Activated T-cell treated with anti-CD3 and anti-CD28 coated beads, Interleukin-2, amount 50 U/mL, for 48 hours (primary cell): ENCODE measurements at places on chromosomes 3 and 15.
A peak's percentile ranks its signal among the peaks of the same experiment; 100 is the strongest.

DNA sequence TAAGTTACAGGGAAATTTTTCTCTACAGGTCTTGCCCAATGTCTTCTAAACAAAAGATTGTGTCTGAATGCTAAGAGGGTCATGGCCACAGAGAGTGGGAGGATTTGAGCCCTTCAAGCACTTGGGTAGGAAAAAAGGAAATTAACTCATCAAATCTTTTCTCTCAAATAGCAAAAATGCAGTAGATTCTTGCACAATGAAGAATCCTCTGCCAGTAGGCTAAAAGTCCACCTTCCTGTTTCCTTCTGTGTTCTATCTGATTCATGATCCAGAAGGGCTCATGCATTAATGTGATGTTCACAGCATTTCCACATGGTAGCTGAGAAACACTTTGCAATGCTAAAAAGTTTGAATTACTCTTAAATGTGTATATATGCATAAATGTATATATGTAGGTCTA is 177.1 kb downstream of the CD47 start:
- DNase-seq, result no peak

DNA sequence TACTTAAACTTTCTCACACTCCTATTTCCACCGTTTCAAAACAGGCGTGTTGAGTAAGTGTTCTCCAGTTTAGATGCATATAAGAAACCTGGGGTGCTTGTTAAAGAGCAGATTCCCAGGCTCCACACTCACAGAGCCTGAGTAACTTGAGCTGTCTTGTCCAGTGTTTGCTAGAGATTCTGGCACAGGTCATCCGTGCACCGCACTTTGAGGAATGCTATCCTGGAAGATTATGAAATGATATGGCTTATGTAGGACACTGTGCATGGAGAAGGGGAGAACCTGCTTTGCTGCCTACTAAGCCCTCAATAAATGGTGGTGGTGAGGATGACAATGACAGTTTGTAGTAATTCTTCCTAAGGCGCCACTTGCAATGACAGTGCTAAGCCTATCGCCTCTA is 273.7 kb downstream of the PDZRN3 start:
- DNase-seq, result no peak

DNA sequence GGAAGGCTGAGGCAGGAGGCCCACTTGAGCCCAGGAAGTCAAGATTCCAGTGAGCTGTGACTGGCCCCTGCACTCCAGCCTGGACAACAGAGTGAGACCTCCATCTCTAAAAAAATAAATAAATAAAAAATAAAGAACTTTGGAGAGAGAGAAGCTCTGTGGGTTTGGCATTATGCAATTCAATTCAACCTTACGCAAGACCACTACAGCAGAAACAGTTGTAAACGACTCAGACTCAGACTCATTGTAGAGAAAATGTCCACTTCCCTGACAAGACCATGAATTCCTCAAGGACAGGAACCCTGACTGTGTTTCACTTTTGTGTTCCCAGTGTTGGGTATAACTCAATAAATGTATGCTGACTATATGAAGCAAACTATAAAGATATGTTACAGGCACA is 90.3 kb upstream of the C3orf80 start:
- no peak for DNase-seq

DNA sequence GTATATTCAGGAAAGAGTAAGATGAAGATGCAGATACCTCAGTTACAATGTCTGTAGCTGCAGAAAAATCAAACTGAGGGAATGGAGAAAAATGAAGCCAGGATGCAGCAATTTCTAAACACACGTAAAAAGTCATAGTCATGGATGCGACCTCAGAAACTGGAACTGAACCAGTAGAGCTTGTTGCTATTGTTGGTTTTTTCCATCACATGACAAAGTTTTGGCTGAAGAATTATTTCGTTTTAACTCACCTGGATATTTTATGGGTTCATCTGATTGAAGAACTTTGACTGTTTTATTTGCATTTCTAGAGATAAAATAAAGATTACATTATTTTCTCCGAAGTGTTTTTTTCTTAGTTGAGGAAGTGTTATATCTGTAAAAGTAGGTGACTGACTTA is 591.2 kb downstream of the ZBBX start:
- no peak for DNase-seq

DNA sequence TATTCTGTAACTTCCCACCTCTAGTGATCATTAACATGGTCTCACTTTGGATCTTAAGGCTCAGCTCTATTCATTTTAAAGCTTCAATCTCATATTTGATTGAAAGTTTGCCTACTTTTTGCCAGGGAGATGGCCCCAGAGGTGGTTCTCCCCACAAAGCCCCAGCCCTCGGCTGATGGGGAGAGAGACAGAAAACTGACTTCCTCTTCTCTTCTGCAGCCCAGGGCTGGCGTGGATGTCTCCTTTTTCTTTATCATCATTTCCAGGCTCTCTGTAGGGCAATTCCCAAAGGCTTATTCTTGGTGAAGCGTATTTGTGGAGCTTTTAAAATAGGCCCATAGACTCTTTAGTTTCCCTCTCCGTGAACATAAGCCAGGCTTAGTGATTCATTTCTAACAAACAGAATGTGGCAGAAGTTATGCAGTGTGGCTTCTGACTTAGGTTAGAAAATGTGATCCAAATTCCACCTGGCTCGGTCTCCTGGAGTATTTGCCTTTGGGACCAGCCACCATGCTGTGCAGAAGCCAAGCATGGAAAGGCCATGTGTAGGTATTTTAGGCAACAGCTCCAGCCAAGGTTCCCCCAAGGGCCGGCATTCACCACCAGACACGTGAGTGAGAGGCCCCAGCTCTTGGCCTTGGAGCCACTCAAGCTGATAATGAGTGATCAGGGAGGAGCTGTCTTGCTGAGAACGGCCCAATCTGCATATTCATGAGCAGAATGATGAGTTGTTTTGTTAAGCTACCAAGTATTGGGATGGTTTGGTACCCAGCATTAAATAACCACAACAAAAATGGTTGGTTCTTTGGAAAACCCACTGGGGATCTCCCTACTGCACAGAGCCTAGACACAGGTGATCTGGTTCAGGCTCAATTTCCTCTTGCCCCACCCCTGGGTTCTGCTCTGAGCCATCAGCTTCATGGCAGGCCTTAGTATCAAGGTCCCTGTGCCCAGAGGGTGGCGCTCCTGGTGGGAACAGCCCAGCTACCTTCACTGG is 353.2 kb upstream of the PROK2 start:
- DNase-seq, result peak; percentile 61

GRCh38 chr3:185825639-185826481 is 1.0 kb upstream of the IGF2BP2 start:
- no peak for DNase-seq

- DNase-seq, result no peak
These were observed 14.2 kb upstream of the ADIPOQ start for GRCh38 chr3:186828340-186828739.

DNA sequence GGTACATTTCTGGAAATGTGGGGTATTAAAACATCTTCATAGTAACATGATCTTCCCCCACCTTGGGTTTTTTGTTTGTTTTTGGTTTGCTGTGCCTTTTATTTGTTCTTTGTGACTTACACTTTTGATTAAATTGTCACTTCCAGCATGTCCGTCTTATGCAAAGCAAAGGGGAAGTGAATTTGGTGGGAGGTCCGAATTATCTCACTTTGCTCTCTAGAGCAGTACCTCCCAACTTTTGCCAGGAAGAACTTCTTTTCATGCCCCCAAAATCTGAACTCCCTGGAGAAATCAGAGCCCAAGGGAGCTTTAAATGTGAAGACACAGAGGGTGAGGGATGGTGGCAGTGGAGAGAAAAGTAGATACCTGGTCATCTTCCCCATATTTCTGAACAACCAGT is 173.1 kb downstream of the IL5RA start:
- DNase-seq, result no peak

DNA sequence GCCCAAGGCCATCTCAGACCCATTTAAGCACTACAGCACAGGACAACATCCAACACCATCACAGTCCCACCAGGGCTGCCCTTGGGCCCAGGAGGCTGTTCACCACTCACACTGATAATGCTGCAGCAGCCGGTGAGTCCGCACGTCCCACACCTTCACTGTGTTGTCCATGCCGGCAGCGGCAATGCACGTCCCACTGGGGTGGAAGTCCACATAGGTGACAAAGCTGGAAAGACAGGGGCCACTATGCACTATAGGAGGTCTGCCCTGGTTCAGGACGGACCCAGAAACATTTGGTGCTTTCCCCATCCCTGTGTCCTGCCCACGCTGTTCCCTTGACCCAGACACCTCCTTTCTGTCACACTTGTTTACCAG is 8.5 kb downstream of the POC1A start:
- DNase-seq, result no peak
